ENCODE measurements at places on chromosomes 4 and X.

DNA sequence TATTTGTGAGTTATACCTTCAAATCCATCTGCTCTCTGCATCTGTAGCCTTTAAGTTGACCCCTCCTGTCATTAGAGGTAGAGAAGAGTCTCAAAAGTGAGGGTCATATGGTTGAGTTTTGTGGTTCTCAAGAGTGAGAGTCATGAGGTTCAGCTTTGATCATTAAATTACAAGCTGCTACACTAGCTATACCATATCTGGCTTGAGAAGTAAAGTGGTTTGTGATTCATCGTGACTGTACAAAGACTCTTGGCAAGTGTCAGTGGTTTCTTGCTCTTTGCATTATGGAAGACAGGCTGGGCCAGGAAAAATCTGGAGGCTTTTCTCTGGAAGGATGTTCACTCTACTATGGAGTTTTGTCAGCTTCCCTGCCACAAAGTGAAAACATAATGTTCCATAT, 170.6 kb downstream of the ZC4H2 start:
- DNase-seq, result no peak

GRCh38 chrX:112577146-112577545, 102.6 kb downstream of the LHFPL1 start:
- DNase-seq, result no peak

GRCh38 chrX:135632353-135632752, 81.1 kb upstream of the CT45A1 start:
- peak; percentile 29 for DNase-seq

GRCh38 chr4:137664416-137664815, 132.1 kb upstream of the PCDH18 start:
- DNase-seq, result no peak

GRCh38 chr4:62914758-62915157, 1494.5 kb downstream of the TECRL start:
- no peak for DNase-seq

DNA sequence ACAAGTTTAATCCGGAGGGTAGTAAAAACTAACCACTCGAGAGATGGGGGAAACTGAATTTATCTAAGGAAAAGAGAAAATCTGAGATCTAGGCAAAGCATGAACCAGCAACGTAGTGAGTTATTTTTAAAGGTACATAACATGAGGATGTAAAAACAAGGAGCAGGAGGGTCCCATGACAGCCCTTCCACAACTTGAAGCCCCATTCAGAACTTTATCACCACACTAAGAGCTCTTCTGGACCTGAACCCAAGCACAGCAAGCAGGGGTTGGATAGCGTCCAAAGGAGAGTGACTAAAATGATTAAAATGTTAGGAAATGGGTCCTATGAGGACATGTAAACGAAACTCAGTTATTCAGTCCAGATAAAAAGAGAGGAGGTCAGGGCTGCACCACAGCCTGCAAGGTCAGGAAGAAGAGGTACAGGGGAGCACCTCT, 16.2 kb downstream of the SH3RF1 start:
- no peak for DNase-seq

- DNase-seq, result no peak
Measured at GRCh38 chrX:15177316-15177715, 92.6 kb downstream of the ASB9 start.

GRCh38 chrX:154354516-154354915, 19.9 kb downstream of the FLNA start:
- no peak for DNase-seq

DNA sequence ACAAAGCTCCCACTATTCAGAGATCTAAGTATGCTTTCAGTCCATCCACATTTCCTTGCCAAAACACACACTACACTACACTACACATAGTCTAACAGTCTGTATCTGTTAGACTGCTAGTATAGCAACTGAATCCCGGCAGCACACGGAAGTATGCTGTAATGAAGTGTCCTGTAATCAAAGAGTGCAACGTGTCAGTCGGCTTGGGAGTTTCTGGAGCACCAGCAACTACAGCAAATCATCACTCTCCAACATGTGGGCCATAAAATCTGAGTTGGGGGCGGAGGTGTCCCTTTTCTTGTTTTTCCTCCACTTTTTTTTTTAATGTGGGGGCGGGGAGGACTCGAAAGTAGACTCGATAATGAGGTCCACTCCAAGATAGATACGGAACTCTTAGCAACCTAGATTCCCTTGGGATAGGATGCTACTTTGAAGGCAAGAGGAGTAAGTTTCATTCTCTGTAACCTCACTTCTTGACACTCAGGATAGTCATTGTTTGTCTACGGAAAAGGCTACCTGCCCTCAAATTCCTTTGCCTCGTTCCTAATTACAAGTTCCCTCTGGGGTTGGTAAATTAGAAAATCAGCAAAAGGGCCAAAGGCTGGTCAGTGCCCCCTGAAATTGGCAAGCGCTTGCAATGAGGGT, 722 bp downstream of the SLC10A7 start:
- DNase-seq, result peak; percentile 82

- no peak for DNase-seq
Measured at GRCh38 chrX:149045645-149046210, 459.4 kb downstream of the IDS start.

DNA sequence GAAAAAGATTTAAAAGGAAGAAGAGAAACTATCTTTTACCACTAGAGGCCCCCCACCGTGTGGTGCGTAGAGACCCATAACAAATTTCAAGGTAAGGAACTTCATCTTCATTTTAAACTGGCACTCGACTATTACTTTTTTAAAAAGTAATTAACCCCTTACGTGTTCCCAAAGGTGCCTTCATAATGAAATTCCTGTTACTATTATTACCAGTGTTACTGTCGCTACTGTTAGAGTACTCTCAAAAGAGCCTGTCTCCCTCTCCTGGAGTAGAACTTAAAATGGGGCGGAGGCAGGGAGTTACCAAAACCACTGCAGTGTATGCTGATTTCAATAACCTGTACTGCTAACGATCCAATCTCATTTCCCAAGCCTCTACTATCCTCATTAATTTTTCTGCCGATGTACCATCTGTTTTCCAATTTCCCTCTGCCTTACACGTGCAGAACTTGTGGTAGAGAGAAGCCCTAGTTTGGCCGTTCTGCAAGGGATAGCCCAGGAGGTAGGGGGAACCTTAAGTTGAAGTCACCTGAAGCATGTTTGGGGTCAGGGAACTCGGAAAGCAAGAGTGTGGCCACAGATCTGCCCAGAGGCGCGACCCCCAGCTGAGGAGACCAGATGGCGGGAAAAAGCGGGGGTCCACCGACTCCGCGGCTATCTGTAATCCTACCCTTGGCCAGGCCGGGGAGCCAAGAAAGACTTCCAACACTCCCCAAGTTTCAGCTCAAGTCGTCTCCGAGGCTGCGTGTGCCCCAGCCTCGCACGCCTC, 720 bp upstream of the STK26 start:
- peak; percentile 67 for DNase-seq

DNA sequence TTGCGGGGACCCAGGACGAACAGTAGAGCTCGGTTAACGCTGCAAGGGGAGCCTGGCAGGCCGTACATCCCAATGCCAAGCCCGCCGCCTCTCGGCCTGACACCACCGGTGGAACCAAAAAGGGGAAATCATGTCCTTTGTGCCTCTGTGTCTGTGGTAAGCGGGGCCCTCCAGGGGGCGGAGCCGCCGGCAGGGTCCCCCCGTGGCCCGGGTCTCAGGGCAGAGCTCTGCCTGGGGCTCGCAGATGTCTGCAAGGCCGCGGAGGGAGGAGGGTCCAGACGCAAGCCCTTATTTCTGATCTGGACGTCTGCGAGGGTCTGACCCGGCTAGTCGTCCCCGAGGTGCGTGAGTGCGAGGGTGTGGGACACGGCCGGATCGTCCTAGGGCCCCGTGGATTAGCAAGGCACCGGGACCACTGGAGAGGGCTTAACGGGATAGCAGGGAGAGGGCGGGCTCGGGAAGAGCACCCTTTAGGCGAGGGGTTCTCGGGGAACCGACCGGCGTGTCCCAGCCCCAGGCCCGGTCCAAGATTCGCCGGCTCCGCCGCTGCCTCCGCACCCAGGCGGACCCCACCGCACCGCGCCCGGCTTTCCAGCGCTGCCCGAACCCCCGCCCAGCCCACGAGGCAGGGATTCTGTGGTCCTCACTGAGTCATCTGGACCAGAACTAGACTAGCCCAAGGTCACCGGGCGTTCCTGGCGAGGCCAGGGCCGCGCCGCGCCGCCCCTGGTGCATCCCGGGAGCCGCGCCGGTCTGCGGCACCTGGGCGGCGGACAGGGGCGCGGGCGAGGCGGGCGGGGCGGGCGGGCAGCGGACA, 863 bp upstream of the FAM193A start:
- DNase-seq, result peak; percentile 92

DNA sequence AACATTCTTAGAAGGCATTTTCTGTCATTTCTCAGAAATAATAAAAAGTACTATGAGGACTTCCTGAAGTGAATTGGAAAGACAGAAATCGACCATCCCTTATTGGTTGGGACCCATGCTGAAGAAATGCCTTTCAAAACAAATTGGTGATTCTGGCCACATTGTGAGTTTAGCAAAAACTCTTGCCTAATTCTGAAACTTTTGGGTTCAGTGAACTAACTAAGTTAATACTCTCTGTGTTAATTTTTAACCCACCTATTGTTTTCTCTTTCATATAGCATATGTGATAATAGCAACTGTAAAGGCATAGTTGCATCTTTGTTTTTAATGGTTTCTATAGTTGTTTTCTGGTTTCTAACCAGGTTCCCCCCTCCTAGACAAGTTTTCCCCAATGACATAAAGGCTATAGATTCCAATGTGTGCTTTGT, 129.3 kb upstream of the FAT1 start:
- DNase-seq, result no peak

DNA sequence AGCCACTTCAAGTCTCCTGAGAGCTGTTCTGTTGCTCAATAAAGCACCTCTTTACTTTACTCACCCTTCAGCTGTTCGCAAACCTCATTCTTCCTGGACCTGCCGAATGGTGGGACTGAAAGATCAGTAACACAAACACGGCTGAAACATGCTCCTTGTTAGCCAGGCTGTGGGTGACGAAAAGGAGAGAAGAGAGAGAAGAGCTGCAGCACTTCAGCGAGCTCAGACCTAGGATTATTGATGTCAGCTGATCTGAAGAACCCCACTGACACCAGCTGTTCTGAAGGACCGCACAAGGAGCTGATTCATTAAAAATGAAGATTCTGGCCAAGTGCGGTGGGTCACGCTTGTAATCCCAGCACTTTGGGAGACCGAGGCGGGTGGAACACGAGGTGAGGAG, 2020.0 kb upstream of the ADGRL3 start:
- no peak for DNase-seq

DNA sequence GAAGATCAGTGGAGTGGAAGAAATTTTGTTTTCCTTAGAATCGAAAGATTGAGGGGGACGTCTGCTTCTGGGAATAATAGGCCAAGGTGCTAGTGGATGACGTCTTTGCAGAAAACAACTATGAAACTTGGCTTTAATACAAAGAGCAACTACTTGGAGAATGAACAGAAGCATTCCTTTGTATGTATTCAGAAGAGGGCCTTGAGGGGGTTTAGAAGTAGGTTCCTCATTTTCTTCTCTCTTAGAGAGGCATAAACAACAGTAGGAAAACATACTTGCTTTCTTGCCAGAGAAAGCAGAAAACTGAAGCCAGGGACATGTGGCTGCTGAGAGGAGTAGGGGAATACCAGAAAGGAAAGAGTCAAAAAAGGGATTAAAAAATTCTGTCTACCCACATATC, 167.8 kb downstream of the ZNF330 start:
- DNase-seq, result no peak

DNA sequence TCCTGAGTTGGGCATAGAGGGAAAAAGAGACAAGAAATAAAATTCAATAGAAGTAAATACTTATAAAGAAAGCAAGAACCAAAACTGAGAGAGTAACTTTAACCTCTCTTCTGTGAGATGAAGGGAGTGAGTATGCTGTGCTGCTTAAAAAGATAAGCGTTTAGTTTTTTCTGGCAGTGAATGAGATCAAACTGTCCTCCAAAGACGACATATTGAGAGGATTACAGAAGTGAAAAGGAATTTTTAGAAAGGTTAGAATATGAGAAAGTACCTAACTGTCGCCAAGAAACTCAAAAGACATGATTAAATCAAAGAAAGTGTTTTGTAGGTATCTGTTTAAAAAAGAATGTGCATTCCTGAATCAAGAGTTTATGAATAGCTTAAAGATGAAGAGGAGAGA, 16.0 kb downstream of the GAB1 start:
- no peak for DNase-seq

DNA sequence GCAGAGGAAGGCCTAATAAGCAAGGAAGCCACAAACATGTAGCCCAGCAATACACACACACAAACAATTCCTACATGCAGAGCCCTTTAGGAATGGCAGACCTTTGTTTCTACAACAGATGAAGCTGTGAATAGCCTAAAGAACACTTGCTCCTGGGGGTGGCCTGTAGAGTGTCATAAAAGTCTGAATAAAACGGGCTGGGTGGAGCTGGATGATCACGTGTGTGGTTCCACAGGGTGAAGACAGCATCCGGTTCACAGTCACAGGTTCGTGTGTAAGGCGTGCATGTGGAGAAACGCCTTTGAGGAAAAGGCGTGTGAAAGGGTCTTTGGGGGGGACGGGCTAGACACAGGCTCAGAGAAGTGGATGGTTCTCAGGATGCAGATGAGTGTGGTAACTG, 156.1 kb downstream of the AFAP1 start:
- no peak for DNase-seq

DNA sequence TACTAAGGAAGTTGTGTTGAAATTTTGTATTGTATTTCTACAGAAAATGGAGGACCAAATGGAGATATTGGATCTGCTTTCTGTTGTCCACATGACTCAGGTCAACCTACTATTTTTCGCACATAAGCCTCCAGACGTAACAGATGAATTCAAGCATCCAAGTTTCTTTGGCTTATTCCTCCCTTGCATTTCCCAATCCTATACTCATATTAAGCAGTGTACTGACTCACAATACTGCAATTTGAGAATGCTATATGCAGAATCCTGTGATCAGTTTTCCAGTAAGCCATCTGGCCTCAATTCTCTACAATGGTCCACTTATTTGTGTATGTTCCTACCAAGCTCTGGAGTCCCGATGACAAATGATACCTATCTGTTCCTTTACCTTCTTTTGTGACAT, 75.7 kb downstream of the ASB9 start:
- no peak for DNase-seq

DNA sequence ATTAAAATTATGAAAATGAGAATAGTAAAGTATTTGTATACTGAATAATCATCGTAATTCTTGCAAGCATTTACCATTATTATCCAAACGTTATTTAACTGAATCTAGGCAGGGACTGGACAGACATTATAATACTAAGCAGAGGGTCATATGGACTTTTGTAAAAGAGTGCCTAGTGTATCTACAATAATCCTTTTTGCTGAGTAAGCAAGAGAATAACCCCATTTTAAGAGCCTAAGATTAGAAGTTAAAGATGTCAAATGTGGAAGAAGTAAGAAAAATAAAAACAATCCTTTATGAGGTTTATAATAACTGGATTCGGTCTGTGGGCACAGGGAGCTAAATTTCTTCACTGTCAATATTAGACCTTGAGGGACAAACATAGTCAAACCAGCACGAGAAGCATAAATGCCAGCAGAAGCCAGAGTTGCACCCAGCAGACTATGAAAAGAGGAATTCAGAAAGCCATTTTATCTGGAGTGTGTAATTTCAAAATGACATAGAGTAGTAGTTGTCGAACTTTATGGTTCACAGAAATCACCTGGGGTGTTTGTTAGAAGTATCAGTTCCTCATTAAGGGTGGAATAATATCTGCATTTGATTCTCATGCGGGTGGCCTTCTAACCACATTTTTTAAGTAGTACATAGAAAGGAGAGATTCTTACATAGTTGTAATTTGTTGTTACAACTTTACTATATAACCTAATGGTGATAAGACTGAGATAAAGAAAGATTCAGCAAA, 39.7 kb upstream of the DCLK2 start:
- DNase-seq, result peak; percentile 71

GRCh38 chr4:52051213-52051614, at the start of gene SPATA18:
Gene SPATA18, plus strand, starts transcription at chr4:52051304. Its CDS starts 401 bp downstream, at chr4:52051705.
- no peak for DNase-seq

Data from NAMALWA (cell line).